ENCODE measurements at places on chromosomes 4 and X.

- no peak for DNase-seq
Observed at GRCh38 chr4:188551156-188551555, 411.9 kb downstream of the TRIML1 start.

DNA sequence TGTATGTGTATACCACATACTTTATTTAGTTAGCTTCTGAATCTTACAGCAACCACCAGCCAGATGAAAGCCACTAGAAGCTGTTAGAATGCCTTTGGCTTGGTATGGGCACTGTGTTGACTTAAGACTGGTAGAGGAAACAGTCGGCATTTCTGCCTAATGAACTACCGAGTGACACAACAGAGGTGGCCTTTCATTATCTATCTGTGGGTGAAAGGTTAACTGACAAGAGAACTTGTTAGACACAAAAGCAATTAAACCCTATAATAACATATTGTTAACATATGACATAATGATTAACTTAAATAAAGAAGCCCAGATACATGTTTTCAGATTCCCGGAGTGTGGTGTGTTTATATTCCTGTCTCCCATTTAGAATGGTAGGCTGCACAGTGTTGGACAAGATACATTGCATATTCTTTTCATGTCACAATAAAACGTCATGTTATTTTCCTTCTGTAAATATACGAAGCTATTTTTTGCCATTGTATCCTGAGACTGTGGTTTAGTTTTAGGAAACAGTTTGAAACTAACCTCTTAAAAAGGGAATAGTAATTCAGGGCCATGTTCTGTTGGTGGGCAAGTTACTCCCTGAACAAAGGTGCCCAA lies 181.5 kb downstream of the SLIT2 start:
- DNase-seq = peak; percentile 35

- DNase-seq = no peak
Observed at GRCh38 chr4:94924566-94924965, 166.8 kb downstream of the BMPR1B start.

DNA sequence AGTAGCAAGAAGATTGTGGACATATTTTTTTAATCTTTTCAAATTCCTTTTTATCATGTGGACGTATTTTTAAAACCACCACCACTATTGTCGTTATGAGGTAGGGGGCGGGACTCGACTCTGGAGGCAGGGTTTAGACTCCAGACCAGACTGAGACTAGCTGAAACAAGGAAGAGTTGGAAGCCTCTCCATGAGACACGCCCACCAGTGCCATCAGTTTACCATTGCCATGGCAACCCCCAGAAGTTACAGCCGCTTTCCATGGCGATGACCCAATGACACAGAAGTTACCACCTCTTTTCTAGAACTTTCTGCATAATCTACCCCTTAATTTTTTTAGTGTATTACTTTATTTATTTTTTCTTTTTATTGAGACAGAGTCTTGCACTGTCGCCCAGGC lies 8.7 kb downstream of the MRFAP1 start:
- no peak for DNase-seq

GRCh38 chrX:37993837-37994619 lies 12.3 kb upstream of the SYTL5 start:
- peak; percentile 77 for DNase-seq

DNA sequence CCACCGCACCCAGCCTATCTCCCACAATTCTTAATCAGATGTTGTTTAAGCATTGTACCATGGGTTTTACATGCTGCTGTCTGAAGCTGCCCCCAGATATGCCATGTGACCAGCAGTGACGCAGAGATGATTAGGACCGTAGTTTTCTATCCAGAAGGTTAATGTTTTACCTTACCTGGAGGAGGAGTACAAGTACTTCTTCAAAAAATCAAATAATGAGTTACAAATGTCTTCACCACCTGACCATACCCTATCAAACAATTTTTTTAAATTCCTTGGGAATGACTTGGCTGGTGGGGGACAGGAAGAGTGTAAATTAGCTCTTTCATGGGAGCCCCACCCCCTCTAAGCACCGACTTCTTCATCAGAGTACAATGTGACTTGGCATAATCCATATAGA lies 16.2 kb upstream of the SGMS2 start:
- DNase-seq = no peak

DNA sequence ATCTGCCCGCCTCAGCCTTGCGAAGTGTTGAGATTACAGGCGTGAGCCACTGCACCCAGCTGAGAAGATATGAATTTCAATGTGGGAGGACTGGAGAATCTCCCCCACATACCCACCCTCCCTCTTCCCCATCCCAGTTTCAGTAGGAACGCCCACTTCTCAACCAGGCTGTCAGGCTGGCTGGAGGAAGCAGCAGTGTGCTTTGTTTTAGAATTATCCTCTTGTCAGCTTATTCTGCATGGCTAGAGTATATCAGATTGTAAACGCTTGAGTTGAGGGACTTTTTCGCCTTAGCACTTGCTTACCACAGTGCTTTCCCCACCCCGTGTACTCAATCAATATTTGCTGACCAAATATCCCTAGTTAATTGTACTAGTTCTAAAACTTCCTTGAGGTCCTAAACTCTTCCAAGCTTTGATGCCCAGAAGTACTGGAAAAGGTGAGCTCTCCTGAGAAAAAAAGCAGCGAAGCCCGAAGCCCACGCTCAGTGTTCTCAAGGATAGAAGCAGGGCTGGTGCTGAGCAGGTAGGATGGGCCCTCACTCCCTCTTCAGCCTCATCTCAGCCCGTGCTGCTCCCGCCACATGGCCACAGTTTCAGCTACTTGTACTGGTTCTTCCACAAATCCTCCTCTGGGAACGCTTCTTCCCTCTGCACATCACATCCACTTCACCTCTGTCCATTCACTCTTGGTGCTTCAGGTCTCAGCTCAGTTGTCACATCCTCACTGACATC lies 7.3 kb upstream of the ARHGAP10 start:
- DNase-seq = no peak

DNA sequence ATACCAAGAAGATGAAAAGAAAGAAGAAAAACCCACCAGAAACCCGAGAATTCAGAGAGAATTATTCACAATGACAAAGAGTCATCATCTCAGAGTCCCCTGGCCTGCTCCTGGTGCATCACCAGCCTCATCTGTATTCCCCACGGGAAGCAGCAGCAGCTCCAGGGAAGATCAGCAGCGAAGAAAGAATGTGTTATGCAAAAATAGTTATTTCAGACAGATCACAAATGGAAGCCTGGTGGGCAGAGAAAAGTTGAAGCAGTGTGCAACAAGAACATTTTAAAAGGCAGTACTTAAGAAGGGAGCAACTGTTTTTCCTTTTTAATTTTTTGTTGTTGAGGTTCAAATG lies 189.2 kb downstream of the PPP3CA start:
- DNase-seq = no peak

GRCh38 chr4:4875147-4875546 lies 15.7 kb downstream of the MSX1 start:
- DNase-seq = no peak

DNA sequence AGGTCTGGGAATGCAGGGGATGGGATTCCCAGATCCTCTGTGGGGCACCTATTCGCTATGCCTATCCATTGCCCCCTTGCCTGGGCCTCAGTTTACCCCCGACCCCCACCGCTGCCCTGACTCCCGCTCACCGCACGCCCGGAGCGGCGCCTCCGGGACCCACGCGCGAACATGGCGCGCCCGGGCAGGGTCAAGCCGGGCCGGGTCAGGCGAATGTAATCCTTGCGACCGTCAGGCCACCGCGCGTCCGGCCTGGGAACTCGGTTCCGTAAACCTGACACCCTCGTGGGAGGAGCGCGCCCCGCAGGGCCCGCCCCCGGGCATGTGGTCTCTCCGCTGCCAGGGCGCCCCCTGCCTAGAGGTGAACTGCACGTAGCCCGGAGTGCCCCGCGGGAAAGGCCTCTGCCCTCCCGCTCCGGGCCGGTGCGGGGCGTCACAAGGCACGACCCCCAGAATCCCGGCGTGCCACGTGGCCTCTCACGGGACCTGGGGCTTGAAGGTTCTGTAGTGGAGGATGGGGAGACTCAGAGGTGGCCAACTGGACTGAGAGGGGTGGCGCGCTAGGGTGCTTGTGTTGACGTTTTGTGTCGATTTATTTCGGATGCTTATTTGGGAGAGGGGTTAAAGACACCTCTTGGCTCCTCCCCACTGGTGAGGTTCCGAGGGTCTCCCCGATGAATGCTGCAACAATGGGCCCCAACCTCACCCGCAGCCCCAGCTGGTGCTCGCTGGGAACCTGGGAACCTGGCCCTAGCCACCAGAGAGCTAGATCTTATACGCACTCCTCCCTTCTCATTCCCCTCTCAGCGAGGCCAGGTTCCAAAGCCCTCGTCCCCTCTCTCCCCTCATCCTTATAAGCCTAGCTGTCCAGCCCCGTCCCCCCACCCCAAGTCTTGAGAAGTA lies at the start of gene PRICKLE3:
Gene PRICKLE3, minus strand, starts transcription at position 249 of the 903 bp plus-strand sequence. Its CDS starts 76 bp downstream, at position 173.
- DNase-seq = peak; percentile 20

- peak; percentile 75 for DNase-seq
Observed at GRCh38 chr4:8050555-8051206, 107.9 kb downstream of the ABLIM2 start.

DNA sequence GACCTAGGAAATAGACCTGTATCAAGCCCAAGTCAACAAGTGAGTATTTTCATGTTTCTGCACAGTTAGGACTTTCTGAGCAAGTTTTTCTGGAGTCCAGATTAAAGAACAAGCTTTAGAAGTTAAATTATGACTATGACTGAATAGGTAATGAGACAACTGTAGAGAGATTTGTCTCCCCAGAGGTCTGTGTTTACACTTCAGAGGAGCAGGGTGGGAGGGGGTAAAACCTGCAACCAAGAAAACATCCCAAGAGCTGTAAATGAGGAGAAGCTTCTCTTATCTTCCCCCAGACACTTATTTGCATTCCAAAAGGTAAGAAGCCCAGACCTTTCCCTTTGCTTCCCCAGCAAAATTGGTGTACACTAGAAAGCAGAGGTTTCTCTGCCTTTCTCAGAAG lies 22.1 kb upstream of the CEP135 start:
- DNase-seq = no peak

DNA sequence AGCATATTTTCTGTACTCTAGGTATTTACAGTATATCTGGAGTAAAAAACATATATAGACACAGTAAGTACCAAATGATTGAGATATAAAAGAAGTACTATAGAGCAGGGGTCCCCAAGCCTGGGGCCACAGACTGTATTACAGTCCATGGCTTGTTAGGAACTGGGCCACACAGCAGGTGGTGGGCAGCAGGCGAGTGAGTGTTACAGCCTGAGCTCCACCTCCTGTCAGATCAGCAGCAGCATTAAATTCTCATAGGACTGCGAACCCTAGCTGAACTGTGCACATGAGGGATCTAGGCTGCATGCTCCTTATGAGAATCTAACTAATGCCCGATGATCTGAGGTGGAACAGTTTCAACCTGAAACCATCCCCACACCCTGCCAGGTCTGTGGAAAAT lies 300.7 kb downstream of the NR3C2 start:
- DNase-seq = no peak

DNA sequence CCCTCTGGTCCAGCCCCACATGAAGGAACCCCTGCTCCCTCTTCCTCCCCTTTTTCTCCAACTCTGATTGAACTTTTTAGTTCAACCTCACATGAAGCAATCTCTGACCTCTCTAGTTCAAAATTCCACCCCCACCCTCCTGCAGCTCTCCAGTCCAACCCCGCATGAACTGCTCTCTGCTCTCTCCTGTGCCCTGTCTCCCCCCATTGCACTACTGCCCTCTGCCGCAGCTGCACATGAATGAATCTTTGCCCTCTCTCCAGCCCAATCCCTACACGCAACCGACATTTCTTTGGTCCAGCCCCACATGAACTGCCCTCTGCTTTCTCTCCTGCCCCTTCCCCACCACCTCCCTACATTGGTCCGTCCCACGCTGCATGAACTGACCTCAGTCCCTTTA lies 6.9 kb downstream of the CETN2 start:
- DNase-seq = no peak

- DNase-seq = no peak
Observed at GRCh38 chr4:82797040-82797404, 1.6 kb downstream of the SCD5 start.

DNA sequence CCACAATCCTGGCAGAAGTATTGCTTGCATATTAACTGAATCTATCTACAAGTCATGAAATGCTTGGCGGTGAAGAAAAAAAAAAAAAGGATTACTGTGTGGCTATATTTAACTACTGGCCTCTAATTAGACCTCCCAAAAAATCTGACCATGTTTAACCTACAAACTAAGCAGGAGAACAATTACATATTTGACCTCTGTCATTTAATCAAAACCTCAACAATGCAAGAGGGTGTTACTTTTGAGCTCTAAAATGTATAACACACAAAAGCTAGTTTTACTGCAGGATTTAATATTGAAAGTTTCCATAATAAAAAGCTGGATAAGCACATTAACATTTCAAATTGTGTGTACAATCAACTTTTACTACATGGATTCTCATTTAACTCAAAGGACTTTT lies 1.5 kb downstream of the ITM2A start:
- no peak for DNase-seq

DNA sequence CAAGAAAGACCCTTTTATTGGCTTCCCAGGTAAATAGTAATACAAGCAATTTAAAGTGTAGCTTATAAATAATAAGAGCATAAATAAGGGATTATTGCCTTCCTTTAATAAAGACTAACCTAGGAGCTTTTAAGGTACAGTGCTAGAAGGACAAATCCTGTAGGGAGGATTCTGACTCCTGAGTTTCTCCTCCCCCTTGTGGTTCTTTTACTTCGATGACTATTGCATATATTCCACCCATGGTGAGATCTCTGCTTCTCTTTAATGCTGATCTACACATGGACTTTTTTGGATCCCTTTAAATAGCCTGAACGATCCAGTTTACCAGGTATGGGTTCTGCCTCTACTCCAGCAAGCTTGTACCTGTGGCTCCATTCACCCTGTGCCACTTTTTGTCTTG lies 2.5 kb downstream of the GALNT7 start:
- peak; percentile 31 for DNase-seq

- no peak for DNase-seq
Observed at GRCh38 chr4:1622956-1623355, 61.2 kb downstream of the FAM53A start.

DNA sequence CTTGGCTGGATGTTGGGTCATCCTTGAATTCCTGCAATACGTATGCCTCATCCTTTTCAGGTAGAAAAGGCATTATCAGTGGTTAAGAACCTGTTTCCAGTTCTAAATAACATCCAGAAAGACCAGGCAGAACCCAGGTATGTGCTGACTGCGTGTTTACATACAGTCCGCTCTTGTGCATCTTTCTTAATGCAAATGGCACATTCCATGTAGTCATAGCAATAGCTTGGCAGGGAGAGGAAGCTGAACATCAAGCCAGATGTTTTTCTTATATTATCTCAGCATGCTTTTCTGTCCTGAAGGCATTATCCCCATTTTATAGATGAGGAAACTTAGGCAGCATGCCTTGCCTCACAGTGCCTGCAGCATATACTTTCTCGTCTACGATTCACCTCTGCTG lies 2.1 kb downstream of the DCLK2 start:
- no peak for DNase-seq

DNA sequence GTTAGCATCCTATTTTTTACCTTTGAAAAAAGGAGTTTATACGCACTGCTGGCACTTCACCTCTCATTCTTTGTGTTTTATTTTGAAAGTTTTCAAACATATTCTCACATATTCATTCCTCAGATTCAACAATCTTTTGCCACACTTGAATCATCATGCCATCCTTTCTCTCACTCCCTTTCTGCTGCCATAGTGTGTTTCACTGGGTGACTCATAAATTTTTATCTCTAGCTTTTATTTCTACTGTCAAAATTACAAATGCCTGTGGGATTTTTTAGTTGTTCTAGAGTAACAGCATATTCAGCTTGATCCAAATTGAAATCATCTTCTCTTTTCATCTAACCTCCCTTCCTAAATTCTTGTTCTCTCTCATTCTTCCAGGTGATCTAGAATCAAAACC lies 28.0 kb downstream of the MFSD8 start:
- no peak for DNase-seq
